ENCODE measurements at places on chromosomes 7 and 10.

DNA sequence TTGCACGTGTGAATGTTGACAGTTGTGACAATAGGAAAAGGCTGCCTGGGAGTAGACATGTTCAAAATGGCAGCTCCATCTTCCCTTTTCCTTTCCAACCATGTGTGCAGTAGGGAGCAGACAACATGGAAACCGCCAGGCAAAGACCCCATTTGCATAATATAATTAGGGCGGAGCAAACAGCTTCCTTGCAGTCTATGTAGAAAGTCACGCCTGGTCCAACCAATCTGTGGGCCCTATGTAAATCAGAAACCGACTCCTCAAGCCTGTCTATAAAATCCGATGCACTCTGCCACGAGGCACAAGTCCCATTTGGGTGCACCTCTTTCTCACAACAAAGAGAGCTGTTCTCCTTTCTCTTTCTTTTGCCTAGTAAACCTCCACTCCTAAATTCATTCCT lies 19.6 kb downstream of the NEBL start:
- DNase-seq, result no peak

GRCh38 chr10:113232928-113233511 lies 283.0 kb downstream of the TCF7L2 start:
- DNase-seq, result no peak

- DNase-seq, result no peak
Observed at GRCh38 chr7:7344583-7344982, 162.2 kb downstream of the C1GALT1 start.

DNA sequence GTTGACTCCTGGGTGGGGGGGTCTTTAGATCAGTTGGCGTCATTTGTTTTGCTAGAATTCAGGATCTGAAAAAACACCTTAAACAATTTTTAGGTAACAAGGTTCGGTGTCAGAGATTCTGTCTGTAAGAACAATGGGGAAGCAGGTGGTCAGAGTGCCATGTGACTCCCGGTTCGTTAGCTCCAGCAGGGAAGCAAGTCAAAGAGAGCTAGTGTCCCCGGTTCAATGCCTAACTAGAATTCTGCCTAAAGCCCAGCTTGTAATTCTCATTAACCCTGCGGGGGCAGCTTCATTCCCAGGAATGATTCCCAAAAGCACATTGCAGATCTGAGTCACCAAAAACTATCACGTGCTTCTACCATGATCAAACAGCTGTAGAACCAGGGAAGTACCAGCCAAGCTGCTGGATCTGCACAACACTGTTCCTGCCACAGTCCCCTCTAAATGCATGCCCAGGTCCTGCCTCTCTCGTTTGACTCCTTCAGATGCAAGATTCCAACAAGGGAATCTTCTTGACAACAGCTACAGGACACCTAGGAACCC lies 664.3 kb upstream of the CELF2 start:
- DNase-seq, result no peak

GRCh38 chr10:22481687-22482539 lies 136.6 kb downstream of the SPAG6 start:
- no peak for DNase-seq

GRCh38 chr7:76338298-76339084 lies 20.3 kb downstream of the YWHAG start:
- no peak for DNase-seq

GRCh38 chr7:111076205-111076604 lies 14.7 kb upstream of the LRRN3 start:
- no peak for DNase-seq

DNA sequence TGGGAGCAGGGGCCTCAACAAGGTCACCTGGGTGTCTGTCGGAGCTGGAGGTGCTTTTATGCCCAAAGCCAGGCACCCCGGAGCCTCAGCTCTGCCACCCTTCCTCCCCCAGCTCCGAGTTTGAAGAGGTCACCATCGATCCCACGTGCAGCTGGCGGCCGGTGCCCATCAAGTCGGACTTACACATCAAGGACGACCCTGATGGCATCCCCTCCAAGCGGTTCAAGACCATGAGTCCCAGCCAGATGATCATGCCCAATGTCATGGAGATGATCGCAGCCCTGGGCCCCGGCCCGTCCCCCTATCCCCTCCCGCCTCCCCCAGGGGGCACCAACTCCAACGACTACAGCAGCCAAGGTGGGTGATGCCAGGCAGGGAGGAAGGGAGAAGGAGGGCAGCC lies 41.3 kb upstream of the PPIF start:
- no peak for DNase-seq

GRCh38 chr10:76436981-76437380 lies 1005.6 kb downstream of the LRMDA start:
- DNase-seq, result no peak

DNA sequence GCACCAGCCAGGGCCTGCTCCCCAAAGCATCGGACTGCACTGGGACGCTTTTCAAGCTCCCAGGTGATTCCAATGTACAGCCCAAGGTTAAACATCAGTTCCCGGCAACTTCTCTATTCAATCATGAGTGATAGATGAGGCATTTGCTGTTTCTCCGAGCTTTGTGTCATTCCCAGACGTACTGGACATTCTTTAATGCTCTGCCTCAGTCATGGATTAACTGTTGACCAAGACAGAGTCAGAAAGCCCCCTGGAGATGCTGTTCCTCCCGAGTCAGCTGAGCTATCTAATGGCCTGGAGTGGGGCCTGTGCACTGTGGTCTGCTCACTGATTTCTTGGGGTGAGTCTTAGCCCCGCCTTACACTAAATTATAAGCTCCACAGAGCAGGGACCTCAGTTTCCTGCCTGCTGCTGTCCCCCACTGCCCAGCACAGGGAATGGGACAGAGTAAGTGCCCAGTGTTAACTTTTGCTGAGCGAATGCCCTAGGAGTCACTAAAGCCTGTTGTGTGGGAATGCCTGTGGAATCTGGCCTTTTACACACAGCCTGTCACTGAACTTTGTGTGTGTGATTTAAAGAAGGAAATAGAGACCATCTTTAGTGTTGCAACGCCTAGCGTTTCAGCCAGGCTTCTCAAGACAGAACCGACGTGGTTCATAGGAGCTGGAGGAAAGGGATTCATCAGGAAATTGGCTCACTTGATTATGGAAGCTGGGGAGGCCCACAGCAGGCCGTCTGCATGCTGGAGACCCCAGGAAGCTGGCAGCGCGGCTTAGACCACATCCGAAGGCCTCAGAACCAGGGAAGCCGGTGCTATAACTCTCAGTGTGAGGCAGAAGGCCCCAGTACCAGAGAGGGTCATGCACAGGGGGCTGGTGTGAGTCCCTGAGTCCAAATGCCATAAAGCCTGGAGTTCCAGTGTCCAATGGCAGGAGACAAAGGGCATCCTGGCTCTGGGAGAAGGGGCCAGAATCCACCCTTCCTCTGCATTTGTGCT lies 29.3 kb upstream of the RNF32 start:
- DNase-seq, result no peak

- no peak for DNase-seq
Observed at GRCh38 chr10:125057158-125058001, 103.0 kb downstream of the CTBP2 start.

DNA sequence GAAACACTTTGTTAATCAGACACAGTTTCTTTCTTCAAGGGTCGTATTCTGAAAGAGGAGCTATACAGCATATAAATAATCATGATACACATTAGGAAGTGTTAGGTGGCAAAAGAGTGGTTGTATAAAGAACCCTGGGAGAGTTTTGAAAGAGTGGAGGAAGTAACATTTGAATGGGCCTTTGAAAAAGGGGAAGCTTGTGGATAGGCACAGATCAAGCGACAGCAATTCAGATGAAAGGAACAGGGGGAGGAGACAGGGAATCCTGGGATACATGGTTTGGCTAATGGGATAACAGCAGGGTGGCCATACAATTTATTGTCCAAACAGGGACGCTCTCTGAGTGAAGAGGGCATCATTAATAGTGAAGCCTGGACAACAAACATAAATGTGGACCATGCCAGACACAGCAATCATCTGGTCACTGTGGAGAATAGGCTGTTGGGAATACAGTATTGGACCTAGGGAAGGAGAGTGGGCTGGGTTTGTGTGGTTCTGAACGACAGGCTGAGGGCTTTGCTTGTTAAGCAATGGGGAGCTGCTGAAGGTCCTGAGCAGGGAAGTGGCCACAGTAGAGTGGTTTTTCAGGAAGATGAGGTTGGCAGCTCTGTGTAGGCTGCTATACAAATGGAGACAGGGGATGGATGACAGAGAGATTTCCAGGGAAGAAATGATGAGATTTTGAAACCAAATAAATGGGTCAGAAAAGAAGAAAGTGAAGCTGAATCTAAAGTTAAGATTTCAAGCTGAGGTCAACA lies 75.9 kb downstream of the ICA1 start:
- DNase-seq, result no peak

DNA sequence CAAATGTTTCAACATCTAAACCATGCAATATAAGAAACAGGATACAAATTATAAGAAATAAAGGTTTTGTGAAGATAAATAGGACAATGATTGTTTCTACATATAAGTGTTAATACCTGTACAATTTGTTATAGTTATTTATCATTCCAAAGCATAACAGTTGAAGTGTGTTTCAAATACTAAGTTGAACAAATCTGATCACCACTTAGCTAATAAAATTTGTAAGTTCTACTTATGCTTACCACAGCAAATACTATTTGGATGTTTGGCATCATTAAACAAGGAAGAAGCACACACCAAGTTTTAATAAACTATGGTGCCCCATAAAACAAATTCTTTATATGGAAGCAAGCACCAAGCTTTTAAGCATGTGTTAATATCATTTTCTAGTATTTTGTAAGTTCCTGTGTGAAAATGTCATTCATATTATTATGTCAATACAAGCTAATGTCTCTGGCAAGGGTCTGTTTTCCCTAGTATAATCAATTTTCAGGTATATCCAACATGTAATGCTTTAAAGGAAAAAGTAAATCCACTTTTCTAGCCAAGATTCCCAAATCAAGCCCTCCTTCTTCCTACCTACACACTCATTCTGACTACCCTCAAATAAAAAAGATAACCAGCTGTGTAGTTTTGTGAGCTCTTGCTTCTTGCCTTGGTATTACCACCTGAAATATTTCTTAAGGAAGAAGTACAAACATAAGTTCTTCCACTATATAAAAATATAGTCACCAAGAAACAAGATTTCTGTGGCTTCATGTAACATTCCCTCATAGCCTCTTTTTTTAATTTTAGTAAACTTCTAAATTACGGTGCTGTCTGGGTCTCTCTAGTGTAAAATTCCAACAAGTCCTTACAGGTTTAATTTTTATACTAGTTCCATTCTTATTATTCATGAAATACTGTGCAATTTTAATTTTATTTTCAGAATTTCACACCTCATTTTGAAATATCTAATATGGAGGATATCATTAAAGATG lies 9.2 kb downstream of the SKAP2 start:
- no peak for DNase-seq
